HFF-Myc (cell line): ENCODE measurements at places on chromosomes 4 and X.

DNA sequence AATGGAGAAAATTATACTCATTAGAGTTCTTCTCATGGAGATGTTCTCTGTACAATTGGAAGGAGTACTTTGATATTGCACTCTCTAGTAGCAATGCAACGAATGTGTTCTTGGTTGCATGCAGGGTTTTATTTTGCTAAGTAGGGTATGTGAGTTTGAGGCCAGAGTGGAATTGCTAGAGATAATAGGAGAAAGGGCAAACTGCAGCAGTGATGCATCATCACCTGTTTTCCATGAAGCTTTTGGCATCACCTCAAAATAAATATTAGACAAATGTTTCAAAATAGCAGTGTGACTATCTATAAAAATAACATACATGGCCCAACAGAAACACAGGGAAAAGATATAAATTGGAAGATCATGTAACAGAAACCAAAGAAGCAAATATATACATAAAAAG is 93.3 kb downstream of the TIGD2 start:
- no peak for DNase-seq

GRCh38 chr4:25370242-25370641 is 6.8 kb upstream of the ANAPC4 start:
- DNase-seq, result no peak

- no peak for DNase-seq
Measured at GRCh38 chr4:186104890-186105646, 564 bp downstream of the FAM149A start.

- DNase-seq, result no peak
Measured at GRCh38 chrX:27987862-27988646, 6.8 kb upstream of the DCAF8L1 start.

- no peak for DNase-seq
Measured at GRCh38 chr4:54986095-54986846, 139.1 kb downstream of the KDR start.

GRCh38 chr4:4326166-4326565 is 36.1 kb downstream of the ZBTB49 start:
- DNase-seq, result no peak

- DNase-seq, result no peak
Measured at GRCh38 chrX:131792356-131792749, 230.7 kb upstream of the STK26 start.

DNA sequence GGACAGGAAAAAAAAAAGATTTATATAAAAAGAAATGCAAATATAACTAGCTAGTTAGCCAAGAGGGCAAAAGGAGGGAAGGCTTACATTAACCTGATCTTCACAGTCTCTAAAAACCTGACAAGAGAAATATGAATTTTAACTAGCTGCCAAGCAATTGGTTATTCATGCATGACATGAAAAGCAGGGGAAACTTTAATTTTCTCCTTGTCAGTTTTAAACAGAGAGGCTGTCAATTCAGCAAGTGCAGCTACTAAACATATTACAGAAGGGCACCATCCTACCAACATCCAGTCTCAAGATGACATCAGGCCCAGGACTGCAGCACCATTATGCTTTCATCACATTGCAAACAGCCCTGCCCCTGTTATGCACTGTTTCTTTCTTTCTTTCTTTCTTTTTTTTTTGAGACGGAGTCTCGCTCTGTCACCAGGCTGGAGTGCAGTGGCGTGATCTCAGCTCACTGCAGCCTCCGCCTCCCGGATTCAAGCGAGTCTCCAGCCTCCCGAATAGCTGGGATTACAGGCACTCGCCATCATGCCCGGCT is 38.9 kb upstream of the CBR4 start:
- DNase-seq, result no peak

DNA sequence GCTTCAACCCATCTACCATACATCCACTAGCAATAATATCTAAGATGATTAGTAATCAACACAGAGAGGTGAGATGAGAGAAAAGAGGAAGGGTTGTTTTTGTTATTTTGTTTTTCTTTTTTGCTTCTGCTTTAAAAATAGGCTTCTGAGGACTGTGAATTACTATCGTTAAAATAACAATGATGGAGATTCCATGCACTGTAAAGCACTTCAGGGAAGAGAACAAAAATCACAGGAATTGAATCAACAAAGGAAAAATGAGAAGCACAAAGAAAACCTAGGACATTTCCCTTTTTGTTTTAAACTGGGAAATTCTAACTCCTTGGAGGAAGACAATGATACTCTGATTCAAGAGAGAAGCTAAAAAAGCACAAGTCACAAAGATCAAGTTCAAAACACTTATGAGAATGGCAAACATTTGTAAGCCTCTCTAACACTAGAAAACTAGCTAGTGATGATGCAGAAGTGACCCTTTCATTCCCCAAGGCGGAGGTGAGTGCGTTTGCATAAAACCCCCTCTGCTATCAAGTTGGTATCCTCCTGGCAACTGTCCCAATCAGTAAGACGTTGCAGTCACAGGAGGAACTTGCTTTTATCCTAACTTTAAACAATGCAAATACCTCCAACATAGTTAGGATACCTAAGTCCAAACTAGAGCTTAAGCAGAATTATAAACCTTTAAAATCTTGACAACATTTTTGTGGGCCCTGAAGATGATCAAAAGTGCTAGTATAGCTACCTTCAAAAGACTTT is 308.5 kb downstream of the CAMK2D start:
- no peak for DNase-seq

DNA sequence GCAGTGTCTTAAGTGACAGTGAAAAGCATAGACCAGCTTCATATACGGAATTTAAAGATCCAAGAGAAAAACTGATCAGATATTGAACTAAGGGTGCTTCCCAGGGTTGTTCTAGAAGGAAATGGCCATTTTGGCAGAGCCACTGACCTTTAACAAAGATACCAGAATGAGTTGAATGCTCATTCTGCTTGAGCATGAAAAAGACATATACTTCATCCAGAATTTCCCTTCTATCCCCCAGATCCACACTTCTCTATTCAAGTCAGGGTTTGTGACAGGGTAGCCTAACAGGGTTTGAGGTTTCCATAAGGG is 45.6 kb upstream of the FAM9C start:
- no peak for DNase-seq

GRCh38 chrX:46376246-46376885 is 168.9 kb downstream of the ZNF674 start:
- DNase-seq, result peak; percentile 12

GRCh38 chr4:122007016-122007415 is 55.2 kb upstream of the TRPC3 start:
- no peak for DNase-seq
